ENCODE measurements at places on chromosomes 7 and 10.

- DNase-seq = no peak
Measured at GRCh38 chr10:35172574-35172973, 45.9 kb downstream of the CREM start.

DNA sequence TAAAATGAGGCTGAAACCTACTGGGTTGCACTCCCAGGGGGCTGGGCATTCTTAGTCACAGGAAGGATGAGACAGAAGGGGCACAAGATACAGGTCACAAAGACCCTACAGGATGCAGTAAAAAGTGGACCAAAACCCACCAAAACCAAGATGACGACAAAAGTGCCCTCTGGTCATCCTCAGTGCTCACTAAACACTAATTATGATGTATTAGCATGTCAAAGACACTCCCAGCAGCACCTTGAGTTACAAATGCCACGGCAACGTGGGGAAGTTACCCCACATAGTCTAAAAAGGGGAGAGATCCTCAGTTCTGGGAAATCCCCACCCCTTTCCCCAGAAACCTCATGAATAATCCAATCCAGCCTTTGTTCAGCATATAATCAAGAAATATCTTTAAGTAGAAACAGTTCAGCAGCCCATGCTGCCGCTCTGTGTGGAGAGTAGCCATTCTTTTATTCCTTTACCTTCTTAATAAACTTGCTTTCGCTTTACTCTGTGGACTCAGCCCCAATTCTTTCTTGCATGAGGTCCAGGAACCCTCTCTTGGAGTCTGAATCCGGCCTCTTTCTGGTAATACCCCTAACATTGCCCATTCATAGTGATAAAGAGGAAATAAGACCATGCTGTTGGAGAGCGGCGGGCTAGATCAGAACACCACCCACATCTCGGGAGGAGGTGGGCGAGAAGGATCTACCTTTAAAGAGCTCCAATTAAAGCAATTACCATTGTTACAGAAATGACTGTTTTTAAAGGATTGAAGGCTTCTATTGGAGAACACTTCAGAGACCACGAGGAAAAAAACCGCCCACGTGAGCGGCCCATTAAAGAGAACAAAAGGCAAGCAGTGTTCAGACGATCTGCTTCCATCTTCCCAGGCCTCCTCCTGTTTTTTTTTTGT, 170.9 kb downstream of the USP6NL start:
- no peak for DNase-seq

- no peak for DNase-seq
Measured at GRCh38 chr7:112887337-112887736, 97.1 kb upstream of the TMEM168 start.

DNA sequence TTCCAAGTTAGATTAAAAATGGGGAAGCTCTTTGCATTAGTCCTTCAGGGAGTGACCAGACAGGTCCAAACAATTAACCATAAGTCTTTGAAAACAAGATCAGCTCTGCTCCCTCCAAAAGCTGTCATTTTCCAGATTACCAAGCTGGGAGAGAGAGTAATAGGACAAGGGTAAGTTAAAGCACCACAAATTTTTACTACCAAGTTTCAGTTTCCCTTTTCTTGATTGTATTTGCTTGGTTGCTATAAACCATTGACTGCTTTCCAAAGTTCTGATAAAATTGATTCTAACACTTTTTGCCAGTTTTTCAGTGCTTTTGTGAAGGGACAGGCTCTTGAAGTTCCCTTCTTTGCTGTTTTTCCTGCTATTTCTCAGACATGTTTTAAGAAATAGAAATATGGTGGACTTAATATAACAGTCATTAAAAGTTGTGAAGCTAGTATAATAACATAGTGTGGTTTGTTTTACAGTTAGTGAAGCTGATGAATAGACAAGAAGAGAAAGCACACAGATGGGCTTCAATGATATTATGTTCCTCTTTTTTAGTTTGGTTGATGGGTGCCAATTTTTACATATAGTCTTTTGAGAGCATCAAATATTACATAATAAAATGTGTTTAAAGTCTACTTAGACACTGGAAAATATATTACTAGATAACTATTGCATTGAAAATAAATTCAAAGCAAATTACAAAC, 40.0 kb upstream of the ZNF365 start:
- DNase-seq = no peak

GRCh38 chr10:88386204-88386788, 196.8 kb downstream of the RNLS start:
- no peak for DNase-seq

DNA sequence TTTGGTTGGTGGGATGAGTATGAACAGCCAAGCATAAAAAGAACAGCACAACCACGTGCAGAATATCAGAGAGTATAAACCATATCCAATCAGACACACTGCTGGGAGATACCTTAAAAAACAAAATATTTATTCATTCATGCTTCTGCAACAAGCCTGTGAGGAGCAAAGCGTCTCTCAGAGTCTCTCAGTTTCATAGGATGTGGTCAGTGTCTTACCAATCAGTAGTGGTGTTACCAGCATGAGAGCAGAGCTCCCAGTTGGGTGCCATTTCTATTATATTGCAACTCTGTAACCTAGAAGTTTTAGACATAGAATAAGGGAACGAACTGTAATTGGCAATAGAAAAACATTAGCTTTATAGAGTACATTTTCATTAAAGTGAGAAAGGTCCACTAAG, 445.9 kb upstream of the LRRN3 start:
- no peak for DNase-seq

DNA sequence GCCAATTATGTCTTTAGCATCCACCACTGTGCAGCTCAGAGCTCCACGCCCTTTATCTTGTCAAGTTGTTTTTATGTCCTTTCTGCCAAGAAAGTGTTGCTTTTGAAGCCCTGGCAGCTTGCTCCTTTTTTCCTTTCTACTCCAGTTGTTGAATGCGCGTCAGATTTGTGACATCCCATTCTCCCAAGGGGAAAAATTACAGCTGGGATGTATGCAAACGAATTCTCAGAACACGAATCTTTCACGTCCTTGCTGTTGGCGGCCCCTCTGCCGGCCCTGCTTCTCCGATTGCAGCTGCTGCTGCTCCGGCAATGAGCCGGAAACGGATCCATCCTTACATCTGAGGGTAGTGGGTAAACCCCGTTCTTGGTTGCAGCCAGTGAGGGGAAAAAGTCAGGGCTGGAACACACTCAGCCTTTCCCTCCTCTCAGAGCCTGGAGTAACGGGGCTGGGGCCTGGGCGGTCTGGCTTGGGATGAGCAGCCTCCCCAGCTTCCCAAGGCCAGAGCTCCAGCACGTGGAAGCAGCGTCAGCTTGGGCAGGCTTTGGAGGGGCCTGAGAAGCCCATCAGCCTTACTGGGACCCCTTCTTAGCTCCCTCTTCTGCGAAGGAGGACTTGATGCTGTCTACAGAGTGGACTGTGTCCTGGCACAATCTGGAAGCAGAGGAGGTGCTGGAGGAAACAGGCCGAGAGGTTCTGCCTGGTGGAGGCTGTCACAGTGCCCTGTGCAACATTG, 79.0 kb upstream of the CHST15 start:
- no peak for DNase-seq

DNA sequence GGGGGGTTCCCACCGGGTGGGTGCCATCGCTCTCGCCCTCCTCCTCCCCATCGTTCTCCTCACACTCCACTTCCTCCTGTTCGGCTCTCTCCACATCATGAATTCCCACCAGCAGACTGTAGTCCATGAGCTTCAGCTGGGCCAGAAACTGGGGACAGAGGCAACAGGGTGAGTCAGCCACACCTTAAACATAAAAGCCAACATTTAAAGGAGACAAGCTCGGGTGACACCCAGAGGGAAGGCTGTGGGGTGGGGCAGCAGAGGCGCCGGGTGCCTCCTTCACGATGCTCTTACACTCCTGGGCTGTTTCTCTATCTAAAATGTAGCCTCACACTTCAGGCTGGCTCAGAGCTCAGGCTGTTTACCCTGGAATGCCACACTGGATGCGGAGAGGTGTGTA, 172.5 kb downstream of the PIP4K2A start:
- DNase-seq = no peak

- no peak for DNase-seq
Measured at GRCh38 chr7:46224363-46224762, 303.3 kb upstream of the IGFBP3 start.

- no peak for DNase-seq
Measured at GRCh38 chr7:139431459-139431858, 52.0 kb downstream of the KLRG2 start.

- peak; percentile 29 for DNase-seq
Measured at GRCh38 chr7:112414855-112415490, 35.3 kb upstream of the IFRD1 start.

- DNase-seq = no peak
Measured at GRCh38 chr10:71434760-71435394, 38.2 kb downstream of the CDH23 start.

DNA sequence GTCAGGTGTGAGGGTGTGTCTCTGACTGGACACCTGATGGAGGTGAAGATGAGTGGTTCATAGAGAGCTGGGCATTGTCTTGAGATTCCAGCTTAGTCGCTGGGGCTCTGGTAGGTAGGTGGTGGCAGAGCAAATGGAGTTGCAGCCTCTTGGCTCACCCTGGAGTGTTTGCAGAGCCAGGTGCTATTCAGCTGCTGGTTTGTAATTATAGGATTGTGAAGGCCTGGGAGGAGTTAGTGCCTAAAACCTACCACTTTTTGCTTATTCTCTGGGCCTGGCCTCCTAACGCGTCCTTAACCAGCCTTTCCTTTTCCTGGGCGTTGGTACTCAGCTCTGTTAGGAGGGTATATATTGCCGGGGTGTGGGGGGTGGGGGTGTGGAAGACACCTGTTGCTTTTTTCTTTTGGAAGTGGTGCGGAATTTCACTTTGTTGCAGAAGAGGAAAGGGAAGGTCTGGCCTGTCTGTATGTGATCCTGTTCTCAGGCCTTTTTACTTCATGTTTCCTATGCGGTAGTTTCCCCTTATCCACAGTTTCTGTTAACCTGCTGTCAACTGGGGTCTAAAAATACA, 3.2 kb downstream of the PPRC1 start:
- DNase-seq = no peak

- DNase-seq = no peak
Measured at GRCh38 chr10:12088919-12089318, 20.2 kb downstream of the DHTKD1 start.

GRCh38 chr7:37033141-37033540, 308.8 kb upstream of the AOAH start:
- no peak for DNase-seq

DNA sequence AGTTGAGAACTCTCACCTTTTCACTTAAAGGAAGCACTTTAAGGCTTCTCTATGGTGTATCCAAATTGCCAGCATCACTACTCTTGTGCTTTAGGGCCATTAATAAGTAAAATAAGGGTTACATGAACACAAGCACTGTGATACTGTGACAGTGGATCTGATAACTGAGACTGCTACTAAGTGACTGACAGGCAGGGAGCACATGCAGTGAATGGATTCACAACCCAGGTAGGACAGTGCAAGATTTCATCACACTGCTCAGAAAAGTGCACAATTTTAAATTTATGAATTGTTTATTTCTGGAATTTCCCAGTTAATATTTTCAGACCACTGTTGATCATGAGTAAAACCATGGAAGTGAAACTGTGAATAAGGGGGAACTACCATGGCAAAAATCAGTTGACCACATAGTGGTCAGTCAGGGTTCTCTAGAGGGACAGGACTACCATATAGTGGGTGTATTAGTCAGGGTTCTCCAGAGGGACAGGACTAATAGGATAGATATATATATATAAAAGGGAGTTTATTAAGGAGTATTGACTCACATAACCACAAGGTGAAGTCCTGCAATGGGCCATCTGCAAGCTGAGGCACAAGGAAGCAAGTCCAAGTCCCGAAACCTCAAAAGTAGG, 20.9 kb upstream of the CYP51A1 start:
- DNase-seq = no peak

DNA sequence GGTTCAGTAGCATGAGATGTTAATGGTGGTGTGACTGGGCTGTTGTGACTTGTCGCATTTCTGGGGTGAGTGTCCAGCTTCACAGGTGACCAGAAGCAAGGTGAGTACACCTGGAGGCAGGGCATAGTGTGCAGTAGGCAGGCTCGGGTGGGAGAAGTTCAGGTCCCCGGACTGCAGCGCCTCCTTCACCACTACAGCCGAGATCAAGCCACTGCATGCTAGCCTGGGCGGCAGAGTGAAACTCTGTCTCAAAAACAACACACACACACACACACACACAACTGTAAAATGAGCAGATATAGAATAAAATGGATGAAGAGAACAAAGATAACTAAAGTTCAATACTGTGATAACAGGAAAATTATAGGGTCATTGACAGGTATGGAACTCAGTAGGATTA, 11.1 kb upstream of the PARD3 start:
- no peak for DNase-seq

DNA sequence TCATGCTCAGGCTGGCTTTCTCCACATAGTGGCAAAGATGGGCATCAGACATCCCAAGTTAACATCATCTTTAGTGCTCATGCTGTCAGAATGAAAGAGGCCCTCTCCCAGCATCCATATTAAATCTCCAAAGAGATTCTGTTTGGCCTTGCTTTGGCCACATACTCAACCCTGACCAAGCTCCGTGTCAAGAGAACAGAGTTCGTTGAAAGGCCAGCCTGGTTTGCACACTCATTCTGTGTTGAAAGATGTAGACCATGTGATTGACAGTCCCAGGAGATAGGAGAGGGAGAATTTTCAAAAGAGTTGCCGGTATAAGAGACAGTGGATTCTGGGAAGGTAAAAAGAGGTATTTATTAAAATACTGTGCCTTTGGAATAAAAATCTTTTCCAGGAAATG, 19.7 kb downstream of the MET start:
- no peak for DNase-seq

DNA sequence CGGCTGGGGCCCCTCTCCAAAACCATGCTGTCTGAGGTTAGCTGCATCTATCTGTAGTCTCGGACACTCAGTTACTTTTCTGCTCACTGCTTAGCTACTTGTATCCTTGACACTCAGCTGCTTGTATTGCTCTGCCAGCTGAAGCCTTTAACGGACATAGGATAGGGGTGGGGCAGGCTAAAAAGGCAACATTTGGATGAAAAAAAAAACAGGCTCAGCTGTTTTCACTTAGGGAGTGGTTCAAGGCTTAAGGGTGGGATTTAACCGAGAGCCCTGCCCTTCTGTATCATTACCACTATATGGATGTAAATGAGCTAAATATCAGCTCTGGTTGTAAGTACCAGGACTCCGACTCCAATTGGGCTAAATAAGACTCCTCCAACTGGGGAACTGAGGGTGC, 28.6 kb downstream of the LSMEM1 start:
- DNase-seq = no peak

DNA sequence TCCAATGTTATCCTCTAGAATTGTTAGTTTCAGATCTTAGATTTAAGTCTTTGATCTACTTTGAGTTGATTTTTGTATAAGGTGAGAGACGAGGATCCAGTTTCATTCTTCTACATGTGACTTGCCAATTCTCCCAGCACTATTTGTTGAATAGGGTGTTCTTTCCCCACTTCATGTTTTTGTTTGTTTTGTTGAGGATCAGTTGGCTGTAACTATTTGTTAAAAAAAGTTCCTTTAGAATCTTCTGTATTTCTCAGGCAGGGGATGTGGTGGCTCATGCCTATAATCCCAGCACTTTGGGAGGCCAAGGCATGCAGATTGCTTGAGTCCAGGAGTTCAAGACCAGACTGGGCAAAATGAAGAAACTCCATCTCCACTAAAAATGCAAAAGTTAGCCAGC, 151.8 kb downstream of the JMJD1C start:
- DNase-seq = no peak

GRCh38 chr7:40923626-40924025, 779.3 kb downstream of the INHBA start:
- no peak for DNase-seq

All from AG08396 (cell line).